ENCODE measurements at places on chromosomes 7 and 10. TPM values are rescaled to one million over a fixed set of nuclear protein-coding genes. Genes with fewer than 3 reads are reported as not detected.

COL17A1 gene
- total RNA-seq: 2.2 TPM

MET gene
- total RNA-seq: 66.5 TPM

DNA sequence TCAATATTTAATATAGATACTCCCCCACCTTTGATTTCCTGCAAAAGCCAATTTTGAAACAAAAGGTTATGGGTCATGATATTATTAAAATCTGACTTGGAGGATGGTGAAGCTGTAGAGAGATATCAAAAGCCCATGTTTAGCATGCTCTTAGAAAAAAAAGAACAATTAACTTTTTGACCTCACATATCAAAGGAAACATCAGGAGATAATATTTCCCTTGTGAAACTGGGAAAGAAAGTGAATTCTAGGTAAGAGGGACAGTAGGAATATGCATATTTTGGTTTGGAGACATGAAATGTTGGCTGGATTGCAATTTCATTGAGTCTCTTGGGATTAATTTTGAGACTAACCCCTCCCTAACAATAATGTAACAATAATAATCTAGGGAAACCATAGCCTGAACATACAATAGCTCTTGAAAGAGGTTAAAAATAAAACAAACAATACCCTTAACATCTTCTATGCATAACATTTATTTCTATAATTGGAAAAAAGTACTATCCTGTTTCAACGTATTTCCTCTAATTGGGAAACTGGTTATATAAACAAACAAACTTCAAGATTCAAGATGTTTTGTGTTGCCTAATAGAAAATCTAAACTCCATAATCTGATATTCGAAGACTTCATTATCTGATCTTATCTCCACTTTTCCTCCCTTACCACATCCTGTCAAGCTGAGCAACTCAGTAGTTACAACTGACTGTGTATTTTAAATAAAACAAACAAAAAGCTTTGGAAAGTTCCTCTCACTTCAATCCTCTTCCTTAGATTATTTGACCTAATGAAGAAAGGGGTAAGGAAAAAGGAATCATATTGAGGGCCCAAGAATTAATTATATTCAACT, 14.8 kb downstream of the TMEM26 start:
- no peak overlapping the region for H3K27ac ChIP-seq
- peaks cover 11% of the 10 kb centered on the region for H3K4me1 ChIP-seq
- H3K36me3 ChIP-seq: no peaks in the 10 kb centered on the region

EPHA1 gene
- total RNA-seq: 13.3 TPM

GRCh38 chr7:30937416-30937815, 25.8 kb downstream of the AQP1 start:
- no peak overlapping the region for H3K27ac ChIP-seq
- no peaks in the 10 kb centered on the region for H3K4me1 ChIP-seq
- no peak for DNase-seq
- peaks cover 8% of the 10 kb centered on the region for H3K27me3 ChIP-seq
- no peak overlapping the region for H3K4me3 ChIP-seq

DNA sequence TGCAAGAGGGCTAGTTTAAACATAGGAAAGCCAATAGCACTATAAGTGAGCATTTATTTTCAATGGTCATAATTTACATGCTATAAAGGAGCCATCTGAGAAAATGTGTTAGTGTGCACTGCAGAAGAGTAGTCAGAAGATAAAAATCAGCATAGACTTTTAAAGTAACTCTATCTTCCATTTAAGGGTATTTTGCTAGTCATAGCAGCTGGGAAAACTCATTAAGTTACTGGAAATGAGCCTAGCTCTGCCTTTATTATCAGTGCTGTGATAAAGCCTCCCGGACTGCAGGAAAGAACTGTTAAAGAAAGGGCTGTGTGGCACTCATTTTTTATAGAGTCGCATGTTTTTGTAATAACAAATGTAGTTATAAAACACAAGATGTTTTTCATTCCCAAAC, 825.8 kb upstream of the POM121L12 start:
- DNase-seq: peak; percentile 32
- no peaks in the 10 kb centered on the region for H3K4me1 ChIP-seq
- no peaks in the 10 kb centered on the region for H3K36me3 ChIP-seq
- H3K4me3 ChIP-seq: no peak overlapping the region
- H3K27ac ChIP-seq: no peak overlapping the region
- H3K27me3 ChIP-seq: no peaks in the 10 kb centered on the region

All from lung (tissue), 17 donors.